Urinary bladder (tissue), 4 donors: ENCODE measurements at places on chromosomes 13 and 19. TPM values are rescaled to one million over a fixed set of nuclear protein-coding genes. Genes with fewer than 3 reads are reported as not detected.

DNA sequence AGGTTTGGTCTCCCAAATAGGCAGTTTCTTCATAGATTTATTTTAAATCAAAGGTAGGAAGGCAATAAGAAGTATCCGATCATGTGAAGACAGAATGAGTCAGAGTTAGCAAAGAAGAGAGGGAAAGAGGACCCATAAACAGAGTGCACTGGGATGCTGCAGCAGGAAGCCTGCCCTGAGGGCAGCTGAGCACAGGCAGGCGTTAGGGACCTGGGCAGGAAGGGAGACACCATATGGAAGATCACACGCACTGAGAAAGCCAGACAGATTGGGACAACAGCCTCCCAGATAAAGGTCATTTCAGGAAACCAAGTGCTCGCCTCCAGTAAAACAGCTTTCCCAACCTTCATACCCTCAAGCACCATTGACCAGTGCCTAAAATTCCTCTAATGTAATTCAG lies 598.0 kb downstream of the EFNB2 start:
- no peak for DNase-seq

DNA sequence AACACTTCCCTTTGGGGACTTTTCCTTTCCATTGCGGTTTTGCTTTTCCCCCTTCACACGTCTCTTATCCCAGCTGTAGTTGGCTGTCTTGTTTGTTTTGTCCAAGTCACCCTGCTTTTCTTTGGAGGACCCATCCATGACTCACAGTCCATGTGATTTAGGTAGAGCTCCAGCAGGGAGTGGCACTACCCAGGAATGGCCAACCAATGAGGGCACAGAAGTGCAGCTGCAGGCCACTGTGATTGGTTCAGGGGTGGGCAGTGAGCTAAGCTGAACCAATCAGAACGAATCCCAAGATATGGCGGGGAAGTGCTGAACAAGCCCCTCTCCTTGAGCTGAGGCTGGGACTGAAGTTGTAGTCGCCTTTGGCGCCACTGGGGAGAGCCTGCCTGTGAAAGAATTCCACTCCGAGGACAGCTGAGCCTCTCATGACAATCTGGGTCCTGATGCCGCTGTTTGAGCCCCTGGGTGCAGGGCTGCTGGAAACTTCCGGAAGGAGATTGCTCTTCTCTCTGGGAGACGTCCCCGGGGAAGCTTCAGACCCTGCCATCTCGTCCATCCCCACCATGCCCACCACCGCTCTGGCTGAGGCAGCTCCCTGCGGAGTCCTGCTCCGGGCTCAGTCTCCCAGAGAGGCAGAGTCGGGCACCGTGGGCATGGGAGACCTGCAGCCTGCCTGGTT lies 62.9 kb upstream of the URI1 start:
- no peak for DNase-seq

GRCh38 chr13:23753458-23753857 lies 135.7 kb downstream of the MIPEP start:
- no peak for DNase-seq

DNA sequence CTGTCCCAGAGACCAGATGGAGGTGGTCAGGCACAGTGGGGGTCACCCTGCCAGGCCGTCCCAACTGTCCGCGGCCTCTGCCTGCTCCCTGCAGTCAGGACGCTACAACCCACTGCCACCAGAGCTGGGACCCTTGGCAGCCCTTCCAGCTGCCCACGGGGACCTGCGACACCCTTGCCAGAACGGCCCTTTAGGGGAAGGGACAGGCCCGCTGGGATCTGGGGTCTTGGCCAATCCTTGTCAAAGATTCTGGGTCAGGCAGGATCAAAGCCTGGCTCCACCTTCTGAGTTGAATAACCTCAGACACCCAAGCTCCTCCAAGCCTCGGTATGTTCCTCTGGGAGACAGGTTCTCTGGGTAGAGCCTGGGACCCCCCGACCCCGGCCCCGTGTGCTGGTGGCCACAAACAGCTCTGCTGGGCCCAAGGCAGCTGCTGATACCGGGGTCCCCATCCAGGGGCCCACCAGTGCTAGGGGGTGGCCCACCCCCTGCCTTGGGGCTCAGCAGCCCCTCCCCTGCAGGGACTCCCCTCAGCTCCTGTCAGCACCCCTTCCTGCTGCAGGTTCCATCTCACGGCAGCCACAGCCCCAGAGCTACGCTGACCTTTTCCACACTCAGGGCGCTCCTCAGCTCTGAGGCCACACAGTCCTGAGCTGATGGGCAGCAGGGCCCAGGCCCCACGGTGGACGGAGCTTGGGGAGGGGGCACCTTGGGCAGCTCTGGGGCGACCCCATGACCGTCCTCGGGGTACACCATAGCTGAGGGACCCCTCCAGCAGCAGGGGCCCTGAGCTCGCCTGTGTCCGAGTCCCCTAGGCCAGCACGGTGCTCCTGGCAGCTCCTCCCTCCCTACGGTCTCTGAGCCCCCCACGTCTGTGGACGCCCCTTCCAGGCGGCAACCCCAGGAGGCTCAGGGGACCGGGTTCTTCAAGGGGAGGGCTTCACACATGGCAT lies 18.4 kb downstream of the SBNO2 start:
- DNase-seq, result no peak

- DNase-seq, result no peak
Measured at GRCh38 chr19:36547001-36547732, 19.1 kb upstream of the ZNF260 start.

DNA sequence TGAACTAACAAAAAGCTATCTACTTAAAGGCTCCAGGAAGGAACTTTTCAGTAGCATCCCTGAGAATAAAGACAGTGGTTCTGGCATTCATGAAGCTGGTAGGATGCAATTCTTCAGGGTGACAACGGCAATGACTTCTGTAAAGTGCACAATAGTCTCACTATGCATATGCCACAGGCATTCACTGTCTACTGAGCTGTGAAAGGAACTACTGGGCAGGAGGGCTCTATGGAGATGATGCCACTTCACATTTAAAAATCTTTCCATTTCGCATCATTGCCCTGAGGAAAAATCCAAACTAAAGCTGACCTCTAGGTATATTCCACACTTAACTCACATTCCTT lies 2020.6 kb upstream of the PCDH20 start:
- DNase-seq, result no peak

- no peak for DNase-seq
Measured at GRCh38 chr13:63042686-63043085, 1627.0 kb upstream of the PCDH20 start.

- DNase-seq, result no peak
Measured at GRCh38 chr19:18119013-18119716, 21.6 kb downstream of the MAST3 start.

DNA sequence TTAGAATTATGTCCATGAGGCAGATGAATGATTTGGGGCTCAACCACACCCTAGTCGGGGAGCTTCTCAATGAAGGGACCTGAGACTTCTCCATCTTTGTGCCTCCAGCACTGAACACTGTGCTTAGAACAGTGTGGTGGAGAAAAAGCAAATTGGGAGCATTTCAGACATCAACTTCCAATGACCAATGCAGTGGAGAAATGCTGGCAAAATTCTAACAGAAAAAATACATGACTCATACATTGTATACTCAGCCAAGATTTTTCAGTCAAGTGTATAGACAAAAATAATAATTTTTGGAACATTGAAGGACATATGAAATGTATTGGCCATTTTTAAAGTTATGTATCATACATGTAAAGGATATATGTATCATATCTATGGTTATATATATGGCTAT lies 134.7 kb downstream of the FGF14 start:
- DNase-seq, result no peak

- DNase-seq, result no peak
Measured at GRCh38 chr19:8631425-8631819, 989 bp downstream of the NFILZ start.

DNA sequence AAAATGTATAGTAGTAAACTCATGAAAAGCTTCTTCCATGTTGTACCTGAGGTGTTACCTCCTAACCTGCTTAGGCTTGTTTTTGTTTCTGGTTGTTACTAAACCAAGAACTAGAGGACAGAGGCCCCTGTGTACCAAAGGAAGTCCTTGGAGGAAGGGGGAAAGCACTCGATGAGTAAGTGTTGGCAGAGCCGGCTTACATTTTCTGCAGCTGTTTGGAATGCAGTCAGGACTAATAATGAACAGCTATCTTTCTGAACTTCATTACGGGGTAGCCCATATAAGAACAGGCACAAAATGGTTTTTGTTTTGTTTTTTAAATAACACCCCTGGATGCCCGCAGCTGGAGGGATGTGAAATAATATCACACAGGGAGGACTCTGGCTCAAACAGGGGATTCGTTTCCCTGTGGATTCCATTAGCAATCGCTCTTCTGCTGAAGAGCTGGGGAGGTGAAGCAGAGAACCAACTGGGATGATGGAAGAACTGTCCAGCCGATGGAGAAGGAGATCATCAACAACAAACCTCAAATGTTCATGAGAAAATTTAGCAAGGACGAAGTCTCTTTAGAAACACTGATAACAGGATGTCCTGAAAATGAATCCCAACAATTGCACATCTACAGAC lies 214.2 kb upstream of the MAB21L1 start:
- DNase-seq, result no peak

GRCh38 chr19:33688171-33688992 lies 66.6 kb downstream of the CHST8 start:
- no peak for DNase-seq

DNA sequence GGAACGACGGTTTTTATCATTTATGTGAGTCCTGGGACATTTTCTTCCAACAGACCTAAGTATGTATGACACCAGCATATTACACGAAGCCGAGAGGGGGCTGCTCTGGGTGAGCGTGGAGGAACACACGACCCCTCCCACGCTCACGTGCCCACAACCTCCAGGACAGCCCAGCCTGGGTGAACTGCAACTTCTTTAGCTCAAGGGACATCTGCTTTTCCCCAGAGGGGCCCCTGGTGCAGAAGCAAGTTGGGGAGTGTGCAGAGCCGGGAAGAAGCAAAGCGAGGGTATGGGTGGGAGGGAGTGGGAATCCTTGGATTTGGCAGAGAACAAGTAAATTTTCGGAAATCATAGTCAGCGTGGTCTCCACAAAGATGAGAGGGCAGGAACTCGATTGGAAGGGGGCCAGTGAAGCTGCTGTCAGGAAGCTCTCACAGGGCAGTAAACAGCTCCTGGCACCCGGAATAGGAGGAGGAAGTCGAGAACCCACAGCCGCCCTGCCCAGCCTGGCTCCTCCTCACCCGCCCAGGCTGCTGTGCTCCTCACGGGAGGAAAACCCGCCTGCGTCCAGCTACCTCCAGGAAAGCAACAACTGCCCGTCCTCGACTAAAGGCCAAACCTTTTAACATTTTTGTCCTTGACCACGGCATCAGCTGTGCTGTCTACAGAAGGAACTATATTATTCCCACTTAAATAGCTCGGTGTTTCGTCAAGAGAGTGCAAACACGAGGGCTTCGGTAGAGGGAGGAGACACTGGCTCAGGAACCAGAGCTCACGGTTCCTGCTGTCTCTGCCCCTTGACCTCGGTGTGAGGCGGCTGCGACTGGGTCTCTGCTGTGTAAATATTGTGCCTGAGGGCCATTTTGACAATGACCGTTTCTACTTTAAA lies 17.2 kb upstream of the CFAP97D2 start:
- DNase-seq, result no peak

DNA sequence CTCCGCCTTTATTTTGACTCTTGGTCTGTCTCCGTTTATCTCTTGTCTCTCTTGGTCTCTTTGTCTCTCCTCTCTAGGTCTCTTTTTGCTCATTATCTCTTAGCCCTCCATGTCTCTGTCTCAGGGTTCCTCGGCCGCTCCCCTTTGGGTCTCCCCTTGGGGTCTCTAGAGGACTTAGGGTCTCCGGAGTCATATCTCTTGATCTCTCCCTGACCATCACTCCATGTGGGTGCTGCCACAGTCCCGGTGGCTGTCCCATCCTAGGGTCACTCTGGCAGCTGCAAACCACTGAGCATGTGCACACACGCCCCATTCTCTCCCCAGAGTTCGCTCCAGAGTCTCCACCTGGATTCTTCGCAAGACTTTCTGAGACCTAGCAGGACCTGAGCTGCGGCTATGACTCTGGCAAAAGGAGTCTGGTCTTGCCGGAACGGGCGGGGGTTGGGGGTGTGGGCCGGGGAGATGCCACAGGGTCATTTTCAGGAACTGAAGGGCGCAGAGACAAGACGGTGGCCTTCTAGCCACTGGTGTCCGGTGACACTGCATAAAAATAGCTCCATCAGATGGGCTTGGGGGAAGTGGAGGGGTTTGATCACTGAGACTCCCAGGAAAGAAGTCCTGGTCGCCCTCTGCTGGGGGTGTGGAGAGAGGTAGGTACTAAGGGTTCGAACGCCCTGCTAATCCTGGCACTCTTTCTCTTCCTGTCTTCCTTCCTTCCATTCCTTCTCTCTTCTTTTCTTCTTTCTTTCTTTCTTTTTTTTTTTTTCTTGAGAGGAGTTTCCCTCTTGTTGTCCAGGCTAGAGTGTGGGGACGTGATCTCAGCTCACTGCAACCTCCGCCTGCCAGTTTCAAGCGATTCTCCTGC lies 1.2 kb upstream of the KCNA7 start:
- DNase-seq, result no peak

DNA sequence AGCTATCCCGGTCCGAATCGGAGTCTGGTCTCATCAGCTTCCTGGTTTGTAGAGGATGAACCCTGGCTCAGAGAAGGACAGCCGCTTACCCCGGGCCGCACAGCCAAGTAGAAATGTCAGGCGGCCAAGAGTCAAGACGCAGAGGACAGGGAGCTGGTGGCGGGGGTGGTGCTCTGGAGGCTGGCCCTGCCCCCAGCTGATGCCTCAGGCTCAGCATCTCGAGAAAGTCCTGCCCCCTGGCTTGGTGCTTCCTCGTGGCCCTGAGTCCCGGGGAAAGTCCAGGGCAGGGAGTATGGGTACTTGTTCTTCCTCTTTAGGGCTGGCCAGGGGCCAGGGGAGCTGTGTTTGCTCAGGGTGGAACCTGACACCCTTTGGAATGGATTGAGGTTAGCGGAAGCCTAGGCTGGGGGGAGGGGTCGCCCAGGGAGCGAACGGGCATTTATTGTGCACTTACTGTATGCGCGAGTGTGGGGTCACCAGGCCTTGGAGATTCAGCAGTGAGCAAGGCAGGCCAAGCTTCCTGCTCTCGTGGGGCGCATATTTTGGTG lies 2.2 kb downstream of the TJP3 start:
- no peak for DNase-seq

DNA sequence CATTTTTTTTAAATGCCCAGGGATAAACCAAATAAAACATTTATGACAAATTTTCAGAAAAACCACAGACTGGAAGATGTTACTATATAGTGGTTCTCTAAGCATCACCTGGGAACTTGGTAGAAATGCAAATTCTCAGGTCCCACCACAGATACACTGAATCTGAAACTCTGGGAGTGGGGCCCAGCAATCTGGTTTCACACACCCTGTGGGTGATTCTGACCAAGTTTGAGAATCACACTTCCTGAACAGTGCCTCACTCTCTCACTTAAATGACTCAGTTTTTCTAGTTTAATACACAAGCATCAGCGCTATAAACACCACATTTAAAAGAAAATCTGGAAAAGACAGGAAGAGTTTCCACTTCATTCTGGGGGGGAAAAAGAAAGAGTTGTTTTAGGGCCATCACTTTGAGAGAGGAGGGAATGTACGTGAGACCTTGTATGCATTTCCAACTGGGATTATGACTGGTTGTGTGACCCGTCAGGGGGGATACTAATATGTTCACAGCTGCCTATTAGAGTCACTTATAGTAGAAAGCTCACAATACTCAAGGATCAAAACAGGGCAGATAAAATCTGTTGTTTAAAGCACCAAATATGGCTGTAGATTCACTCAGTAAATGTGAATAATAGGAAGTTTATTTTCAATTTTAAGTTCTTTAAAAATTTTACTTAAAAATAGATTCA lies 567.7 kb downstream of the GPC6 start:
- DNase-seq, result no peak

The LILRB1 gene
- 1.7 TPM for polyA plus RNA-seq

The CGB5 gene
- not detected for polyA plus RNA-seq

The ZNF28 gene
- polyA plus RNA-seq, result 7.6 TPM

The MEDAG gene
- 12.7 TPM for polyA plus RNA-seq

The ZNF433 gene
- 7.0 TPM for polyA plus RNA-seq

The SERTAD1 gene
- polyA plus RNA-seq, result 24.5 TPM

The APLP1 gene
- polyA plus RNA-seq, result 5.8 TPM

The DENND1C gene
- 1.4 TPM for polyA plus RNA-seq

The CGB2 gene
- polyA plus RNA-seq, result not detected

The OVOL3 gene
- not detected for polyA plus RNA-seq
